Esophagus squamous epithelium (tissue), 5 donors: ENCODE measurements at places on chromosomes 1 and 21.

GRCh38 chr1:239174880-239175279 is 211.5 kb upstream of the CHRM3 start:
- no peak for DNase-seq

- DNase-seq: no peak
Observed at GRCh38 chr1:33724348-33724747, 139.5 kb upstream of the HMGB4 start.

DNA sequence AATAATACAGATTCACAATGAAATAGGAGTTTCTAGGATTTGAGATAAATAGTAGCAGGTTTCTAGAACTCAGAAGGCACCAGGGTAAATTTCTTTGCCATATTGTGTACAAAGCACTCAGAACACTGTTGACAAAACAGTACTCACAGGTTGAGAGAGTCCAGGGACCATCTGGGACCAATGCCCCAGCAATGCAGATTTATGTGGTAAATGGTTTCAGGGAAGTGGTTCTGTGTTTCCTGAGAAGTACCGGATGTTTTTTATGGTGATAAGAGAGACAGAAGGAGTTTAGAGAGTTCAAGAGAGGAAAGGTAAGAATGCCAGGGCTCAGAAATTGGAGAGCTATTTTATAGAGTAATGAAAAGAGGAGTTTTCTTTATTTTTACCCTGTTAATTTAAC is 29.6 kb upstream of the DIPK1A start:
- DNase-seq: no peak

DNA sequence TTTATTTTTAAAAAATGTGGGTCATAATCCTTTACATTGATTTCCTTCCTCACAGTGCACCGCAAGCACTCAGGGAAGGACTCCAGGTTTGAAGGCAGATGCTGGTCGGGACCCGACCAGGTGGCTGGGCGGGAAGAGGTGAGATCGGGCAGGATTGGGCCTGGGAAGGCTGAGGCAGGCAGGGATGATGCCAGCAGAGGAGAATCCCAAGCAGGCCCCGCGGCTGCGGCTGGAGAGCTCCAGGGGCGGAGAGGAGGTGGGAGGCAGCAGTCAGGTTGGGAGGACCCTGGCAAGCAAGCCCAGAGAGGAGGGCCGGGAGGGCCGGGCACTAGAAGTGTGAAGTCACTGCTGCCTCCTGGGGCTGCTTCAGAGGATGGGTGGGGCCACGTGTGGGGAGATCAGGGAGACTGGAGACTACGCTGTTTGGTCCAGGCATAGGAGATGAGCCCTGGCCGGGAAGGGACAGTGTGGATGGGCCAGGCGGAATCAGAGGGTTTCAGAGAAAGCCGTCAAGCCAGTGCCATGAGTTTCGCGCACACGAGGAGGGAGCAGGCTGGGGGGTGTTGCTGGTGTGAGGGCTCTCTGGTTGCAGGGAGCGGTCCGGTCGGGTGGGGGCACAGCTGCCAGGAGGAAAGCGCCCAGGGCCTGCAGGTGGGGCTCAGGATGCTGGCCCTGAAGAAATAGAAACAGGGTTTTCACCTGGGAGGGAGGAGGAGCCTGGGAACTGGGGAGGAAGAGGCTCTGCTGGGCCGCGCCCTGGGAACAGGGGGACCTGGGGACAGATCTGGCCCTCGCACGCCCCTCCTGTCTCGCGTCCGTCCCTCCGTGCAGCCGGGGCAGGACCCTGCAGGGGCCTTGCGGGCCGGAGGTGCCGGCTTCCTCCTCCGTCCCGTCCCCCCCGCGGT is 888 bp upstream of the COL18A1 start:
- no peak for DNase-seq

DNA sequence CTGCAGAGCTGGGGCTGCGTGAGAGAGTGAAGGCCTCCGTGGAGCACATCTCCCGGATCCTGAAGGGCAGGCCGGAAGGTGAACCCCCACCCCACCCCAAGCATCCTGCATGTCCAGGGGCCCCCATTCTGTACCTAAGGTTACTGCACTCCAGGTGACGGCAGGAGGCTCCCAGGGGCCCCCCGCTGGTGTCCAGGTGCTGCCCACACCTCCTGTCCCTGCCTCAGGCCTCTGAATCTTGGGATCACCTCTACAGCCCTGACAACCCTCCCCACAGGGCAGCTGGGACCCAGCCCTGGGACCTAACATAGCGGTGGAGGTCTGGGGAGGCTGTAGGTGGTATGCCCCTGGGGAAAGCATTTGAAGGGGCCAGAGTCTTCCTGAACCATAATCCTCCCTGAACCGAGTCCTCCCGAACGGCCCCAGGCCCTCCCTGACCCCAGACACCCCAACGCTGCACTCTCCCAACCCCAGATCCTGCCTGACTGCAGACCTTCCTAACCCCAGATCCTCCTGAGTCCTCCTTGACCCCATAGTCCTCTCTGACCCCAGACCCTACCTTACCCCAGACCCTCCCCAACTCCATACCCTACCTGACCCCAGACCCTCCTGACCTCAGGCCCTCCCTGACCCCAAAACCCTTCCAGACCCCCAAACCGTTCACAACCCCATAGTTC is 33.5 kb downstream of the TRIM11 start:
- no peak for DNase-seq

- no peak for DNase-seq
Observed at GRCh38 chr1:24996983-24997893, 67.2 kb upstream of the RUNX3 start.

DNA sequence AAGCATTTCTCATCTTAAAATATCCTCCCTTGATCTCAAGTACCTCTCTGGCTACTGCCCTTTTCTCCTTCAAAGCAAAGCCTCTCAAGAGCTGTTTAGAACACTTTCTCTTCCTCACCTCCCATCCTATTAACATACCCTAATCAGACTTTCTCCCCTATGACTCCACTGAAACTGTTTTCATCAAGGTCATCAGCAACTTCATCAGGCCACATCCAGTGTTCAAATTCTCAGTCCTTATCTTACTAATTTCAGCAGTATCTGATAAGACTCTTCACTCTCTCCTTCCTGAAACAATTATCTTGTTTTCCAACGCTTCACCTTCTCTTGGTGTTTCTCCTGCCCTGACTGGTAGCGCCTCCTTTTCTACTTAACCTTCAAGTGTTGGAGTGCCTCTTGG is 1.5 kb upstream of the RAP1A start:
- DNase-seq: no peak

DNA sequence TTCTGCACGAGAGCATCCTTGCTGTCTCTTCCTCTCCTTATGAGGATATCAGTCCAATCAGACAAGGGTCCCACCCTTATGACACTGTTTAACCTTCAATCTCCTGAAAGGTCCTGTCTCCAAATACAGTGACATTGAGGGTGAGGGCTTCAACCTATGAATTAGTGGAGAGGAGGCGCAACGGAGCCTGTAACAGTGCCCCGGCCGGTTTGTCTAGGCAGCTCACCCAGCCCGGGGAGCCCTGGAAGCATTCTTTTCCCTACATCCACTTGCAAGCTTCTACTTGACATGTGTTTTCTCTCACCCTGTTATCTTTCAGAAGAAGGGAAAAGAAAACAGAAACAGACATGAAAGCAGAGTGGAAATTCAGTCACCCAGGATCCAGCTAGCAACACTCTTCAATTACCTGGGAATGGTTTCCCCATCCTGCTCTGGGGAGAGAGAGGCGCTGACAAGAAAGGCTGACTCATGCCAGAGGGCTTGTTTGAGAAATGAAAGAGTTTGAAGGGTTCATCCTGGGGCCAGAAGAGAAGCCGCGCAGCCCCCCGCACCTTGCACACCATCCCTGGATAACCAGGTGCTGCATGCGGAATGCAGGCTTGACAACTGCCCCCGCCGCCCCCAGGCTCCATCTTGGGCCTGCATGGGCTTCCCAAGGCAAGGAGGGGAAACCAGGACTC is 394.9 kb downstream of the NPHP4 start:
- no peak for DNase-seq

DNA sequence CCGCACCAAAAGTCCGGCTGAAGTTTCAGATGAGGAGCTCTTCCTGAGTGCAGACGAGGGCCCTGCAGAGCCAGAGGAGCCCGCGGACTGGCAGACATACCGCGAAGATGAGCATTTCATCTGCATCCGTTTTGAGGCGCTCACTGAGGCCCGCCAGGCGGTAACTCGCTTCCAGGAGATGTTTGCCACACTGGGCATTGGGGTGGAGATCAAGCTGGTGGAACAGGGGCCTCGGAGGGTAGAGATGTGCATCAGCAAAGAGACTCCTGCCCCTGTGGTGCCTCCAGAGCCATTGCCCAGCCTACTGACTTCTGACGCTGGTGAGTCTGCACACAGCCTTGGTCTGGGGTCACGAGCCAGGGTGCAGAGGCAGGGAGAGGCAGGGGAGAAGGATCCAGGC is 84.7 kb downstream of the TRIM11 start:
- no peak for DNase-seq

DNA sequence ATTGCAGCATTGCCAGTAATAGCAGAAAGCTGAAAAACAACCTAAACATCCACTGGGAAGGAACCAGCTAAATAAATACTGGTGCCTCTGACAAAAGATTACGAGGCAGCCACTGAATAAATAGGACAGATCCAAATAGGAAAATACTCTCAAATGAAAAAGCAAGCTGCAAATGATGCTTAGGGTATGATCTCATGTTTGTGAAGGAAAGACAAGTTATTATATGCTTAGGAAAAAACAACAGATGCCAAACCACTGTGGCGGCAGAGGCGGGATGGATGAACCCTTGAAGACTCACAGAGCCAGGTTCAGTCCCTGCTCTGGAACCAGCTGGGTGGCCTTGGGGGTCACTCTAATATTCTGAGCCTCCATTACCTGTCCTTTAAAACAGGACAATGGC is 41.6 kb downstream of the MATN1 start:
- no peak for DNase-seq

DNA sequence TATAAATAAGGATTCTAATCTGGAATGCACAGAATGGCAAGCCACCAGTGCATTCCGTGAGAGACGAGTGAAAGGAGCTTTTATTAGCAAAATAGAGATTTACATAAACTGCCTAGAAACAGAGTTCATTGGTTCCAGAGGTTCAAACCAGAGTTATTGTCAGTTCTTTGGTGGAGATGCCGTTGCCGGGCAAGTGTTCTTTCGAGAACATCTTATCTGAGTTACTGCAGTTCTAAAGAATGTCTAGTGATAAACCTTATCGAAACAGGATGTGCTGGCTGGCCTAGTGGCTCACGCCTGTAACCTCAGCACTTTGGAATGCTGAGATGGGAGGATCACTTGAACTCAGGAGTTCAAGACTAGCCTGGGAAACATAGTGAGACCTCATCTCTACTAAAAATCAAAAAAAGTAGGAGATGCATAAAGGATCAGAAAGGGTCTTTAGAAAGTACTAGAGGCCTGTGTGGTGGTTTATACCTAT is 19.9 kb upstream of the EVI5 start:
- DNase-seq: no peak

- no peak for DNase-seq
Observed at GRCh38 chr1:221759436-221759835, 17.5 kb upstream of the DUSP10 start.

- no peak for DNase-seq
Observed at GRCh38 chr1:160916666-160917065, 31.7 kb upstream of the ITLN1 start.

DNA sequence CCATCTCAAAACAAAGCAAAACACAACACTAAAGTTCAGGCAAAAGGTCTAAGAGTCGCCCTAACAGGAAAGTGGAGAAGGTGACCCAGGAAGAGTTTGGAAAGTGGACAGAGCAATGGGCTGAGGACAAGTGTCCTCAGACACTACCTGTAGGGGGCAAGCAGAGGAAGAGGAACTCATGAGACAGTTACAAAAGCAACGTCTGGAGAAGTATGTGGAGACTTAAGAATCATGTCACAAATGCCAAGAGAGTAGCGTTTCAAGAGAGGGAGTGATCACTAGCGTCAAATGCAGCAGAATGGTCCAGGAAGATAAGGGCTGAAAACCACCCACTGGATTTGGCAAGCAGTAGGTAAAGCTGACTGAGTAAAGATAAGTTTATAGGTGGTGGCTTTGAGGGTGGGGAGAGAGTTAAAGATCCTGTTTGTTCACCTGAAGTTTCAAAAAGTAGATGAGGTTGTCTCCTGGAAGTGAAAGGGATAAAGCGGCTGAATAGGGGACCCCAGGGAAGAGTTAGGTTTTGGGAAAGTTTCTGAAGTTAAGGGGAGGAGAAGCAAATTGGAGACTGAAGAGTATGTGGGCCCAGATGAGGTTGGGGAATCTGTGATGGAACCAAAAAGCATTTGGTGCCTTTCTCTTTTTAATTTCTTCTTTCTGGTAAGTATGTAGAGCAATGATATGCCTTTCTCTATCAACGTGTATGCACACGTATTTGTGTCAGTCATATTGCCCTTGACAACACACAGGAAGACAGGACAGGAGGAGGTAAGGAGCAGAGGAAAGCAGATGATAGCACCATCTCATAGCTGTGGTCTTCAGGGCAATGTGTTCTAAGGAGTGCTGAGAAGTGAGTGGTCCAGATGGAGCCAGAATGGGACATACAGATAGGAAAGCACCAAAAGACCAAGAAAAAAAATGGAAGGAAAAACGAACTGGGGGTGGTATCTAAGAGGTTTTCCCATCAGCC is 3.1 kb downstream of the BSDC1 start:
- no peak for DNase-seq

- no peak for DNase-seq
Observed at GRCh38 chr21:37000381-37000780, 6.1 kb upstream of the RIPPLY3 start.

DNA sequence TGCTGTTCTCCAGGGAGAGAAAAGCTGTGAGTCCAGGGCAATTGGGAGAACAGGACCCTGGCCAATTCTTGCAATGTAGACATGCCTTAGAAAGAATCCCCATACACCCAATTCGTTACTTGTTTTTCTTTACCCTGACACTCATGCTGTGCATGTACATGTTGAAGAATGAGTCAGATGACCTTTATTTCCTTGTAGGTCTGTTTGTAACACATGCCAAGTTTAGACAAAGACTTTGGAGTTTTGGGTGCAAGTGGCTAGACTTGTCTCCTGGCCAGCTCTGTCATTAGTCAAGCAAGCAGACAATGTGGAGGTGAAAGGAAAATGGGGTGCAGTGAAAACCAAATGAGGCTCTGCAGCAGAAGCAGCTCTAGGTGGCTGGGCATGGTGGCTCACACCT is 38.1 kb downstream of the GNPAT start:
- DNase-seq: no peak

DNA sequence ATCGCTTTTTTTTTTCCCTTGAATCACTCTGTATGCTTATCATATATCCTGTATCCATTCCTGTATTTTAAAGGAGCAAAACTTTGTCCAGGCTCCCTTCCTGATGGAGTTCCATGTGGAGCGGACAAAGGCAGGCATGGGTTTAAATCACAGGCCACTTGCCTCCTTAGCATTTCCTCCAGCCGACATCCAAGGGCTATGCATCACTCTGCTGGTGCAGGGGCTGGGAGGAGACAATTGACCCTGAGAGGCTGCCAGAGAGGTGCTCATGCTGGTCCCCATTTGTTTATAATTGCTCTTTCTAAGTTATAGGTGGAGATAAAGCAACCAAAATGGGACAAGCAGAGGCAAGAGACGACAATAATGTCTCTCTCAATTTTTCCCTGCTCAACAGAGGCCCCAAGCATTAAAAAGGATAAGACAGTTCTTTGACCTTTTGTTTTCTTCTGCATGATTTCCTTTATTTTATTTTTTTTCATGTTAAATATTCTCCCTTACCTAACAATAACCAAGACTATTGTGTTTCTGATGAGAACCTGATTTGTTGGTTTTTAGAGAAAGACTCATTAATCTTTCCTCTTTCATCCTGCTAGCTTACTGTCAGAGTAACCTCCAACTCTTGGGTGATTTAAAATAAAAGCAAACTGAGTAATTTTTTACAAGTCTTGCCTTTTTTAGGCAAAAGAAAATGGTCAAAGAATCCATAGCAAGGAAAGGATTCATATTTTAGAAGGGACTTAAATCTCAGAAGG is 353.7 kb downstream of the ADGRL2 start:
- DNase-seq: no peak
